ENCODE measurements at places on chromosomes 2 and 18.
A peak's percentile ranks its signal among the peaks of the same experiment; 100 is the strongest.

GRCh38 chr18:3898861-3899613 lies 449.1 kb downstream of the TGIF1 start:
- no peak for DNase-seq

- no peak for DNase-seq
Observed at GRCh38 chr2:10977621-10978020, 65.9 kb downstream of the KCNF1 start.

- DNase-seq = no peak
Observed at GRCh38 chr2:228282376-228282775, 100.9 kb upstream of the SPHKAP start.

DNA sequence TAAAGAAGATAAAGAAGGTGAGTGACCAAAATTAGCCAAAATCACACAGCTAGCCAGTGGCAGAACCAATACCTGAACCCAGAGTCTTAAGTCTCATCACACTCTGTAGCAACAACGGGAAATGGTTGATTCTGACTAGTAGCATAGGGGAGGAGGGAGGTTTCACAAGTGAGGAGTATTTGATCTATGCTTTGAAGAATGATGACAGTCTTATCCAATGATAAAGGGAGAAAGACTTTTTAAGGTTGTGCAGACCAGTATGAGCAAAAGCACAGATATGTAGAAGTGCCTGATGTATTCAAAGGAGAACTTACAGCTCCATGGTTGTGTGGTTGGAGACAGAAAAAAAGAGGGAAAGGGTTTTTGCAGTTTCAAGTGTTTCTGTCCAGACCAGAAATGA lies 50.7 kb upstream of the LINC00305 start:
- DNase-seq = no peak

DNA sequence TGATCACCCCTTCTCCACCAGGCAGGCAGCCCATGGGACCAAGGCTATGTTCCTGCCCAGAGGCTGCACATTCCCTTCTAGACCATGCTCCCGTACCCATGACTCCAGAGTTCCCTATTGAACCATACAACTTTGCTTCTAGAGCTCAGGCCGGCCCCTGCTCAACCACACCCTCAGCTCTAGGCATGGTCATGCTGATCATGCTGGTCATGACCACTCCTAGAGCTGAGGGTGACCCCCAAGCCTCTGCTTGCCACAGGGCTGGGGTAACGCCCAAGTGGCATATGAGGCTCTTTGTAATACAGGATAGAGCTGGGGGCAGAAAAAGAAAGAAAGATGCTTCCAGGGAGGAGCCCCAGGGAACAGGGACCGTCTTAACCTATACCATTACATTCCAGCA lies 301.8 kb downstream of the SP3 start:
- no peak for DNase-seq

DNA sequence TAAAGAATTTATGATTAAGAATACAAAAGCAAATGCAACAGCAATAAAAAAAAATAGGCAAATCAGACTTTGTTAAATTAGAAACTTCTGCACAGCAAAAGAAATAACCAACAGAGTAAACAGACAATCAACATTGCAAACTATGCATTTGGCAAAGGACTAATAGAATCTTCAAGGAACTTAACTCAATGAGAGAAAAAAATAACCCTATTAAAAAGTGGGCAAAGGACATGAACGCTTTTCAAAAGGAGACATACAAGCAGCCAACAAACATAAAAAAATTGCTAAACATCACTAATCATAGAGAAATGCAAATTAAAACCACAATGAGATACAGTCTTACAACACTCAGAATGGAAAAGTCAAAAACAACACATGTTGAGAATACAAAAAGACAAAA lies 166.0 kb upstream of the DSEL start:
- no peak for DNase-seq

DNA sequence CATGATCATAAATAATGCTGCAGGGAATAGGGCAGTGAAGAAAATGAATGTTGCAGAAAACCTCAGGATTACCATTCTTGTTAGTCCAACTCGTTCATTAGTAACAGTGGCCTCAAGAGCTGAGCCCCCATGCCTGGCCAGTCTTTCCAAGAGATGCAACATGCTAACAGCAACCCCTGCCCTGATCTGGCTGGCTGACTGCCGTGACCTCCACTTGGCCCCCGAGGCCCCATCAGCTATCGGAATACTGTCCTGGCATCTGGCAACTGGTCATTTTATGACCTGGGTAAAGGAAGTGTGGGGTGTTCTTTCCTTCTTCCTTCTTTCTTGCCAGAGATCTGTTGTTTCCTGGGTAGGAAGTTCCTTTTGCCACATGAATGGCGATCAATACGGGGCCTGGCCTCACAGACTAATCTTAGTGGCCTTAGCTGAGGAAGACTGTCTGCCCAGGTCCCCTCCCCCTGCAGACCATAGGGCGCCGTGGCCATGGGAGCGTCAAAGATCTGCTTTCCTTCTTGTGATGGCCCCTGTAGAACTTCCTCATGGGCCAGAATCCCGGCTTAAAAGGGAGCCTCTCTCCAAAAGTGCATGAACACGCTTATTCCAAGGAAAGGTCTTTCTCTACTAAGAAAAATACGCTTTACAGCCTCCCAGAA lies 10.6 kb upstream of the TRABD2A start:
- DNase-seq = no peak

- DNase-seq = no peak
Observed at GRCh38 chr2:180222644-180223043, 215.5 kb upstream of the CWC22 start.

DNA sequence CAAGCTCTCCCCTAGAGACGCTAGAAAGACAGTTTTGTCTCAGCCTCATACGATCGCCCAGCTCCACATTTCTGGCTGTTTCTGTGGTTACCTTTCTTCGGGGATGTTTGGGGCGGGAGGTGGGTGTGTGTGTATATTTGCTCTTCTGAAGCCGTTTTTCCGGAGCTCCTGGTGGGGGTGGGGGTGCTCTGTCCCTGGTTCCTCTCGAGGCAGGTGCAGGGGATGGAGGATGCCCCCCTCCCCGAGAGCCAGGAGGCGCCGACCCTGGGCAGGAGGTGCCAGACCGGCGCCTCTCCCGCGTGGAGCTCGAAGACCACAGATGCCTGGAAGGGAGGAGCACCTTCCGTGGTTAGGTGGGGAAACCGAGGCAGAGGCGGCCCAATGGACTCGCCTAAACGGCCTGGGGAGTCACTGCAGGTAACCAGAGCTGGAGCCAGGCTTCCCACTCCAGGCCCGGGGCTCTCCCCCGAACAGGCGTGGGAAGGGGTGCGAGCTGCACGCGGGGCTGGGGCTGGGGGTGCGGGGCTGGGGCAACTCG lies 694 bp upstream of the HPCAL1 start:
- DNase-seq = no peak

DNA sequence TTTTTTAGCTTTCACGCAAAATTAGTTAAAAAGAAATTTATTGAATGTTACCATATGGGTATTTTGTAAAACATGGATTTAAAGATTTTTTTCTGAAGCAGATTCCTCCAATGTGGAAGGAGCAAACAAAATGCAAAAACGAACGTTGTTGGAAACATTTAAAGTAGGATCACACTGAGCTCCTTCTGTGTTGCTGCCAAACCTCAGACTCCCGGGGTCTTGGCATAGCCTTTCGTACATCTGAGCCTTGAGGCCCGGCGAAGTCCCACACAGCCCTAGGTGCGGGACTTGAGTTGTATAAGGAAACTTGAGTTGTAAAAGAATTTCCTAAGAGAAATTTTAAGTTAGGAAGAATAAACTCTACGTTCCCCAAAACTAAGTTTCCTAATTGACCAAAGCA lies 52.0 kb upstream of the CD226 start:
- no peak for DNase-seq

DNA sequence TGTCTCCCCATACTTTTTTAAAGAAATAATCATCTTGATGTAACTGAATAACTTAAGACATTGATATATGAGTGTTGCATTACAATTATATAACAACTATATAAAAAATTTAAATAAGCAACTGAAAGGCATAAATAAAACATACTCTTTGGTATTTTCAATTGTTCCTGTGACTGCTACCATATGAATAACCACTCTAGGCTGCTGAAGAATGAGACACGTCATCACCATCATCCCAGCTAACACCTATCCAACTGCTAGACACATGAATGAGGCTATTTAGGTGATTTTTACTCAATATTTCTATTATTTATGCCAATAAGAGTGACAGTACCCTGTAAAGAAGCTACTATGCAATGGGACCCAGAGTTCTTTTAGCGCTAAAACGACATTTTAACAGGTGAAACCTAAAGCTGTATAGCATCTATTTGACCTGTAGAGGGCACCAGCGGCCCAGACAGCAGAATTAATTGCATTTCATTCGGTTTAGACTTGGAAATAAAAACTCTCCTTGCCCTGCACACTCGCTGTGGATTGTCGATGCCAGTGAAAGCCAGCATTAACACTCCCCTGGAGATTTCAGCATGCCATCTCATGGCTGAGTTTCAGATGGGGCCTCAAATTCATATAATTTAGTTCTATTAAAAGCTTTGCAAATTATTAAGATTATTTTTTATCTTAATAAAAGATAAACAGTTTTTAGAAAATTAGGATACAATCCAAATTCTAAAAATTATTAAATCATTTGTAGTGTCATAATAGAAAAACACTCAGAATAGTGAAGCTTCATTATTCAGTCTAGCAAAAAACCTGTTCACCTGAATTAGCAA lies 89.4 kb upstream of the MAP2 start:
- DNase-seq = no peak

DNA sequence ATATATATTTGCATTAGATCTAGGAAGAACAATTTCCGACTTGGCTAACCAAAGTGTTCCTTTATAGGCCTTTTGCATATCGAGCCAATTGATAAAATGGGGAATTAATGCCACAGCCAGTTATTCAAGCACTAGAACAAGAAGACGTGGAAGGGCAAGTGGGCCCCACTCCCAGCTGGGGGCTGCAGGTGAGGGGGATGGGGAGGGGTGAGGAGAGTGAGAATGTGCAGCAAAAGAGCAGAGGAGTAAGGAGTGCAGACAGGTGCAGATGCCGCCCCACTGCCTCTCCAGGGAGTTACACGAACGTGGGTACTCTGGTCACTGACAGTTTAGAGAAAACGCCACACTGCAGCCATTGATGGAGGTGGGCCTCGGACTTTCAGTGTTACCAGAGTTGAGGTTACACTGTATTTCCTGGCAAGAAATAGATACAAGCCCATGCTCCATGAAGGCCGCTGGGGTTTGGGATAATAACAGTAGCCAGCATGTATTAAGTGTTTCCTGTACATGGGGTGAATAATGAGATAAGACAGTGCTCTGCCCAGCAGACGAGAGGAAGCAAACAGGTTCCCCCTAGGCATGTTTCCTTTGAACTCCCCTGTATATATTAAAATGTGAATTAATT lies 40.9 kb downstream of the GORASP2 start:
- no peak for DNase-seq

GRCh38 chr2:70777450-70777849 lies 9.4 kb upstream of the ADD2 start:
- no peak for DNase-seq

- peak; percentile 27 for DNase-seq
Observed at GRCh38 chr2:24493713-24494112, 2.7 kb downstream of the NCOA1 start.

DNA sequence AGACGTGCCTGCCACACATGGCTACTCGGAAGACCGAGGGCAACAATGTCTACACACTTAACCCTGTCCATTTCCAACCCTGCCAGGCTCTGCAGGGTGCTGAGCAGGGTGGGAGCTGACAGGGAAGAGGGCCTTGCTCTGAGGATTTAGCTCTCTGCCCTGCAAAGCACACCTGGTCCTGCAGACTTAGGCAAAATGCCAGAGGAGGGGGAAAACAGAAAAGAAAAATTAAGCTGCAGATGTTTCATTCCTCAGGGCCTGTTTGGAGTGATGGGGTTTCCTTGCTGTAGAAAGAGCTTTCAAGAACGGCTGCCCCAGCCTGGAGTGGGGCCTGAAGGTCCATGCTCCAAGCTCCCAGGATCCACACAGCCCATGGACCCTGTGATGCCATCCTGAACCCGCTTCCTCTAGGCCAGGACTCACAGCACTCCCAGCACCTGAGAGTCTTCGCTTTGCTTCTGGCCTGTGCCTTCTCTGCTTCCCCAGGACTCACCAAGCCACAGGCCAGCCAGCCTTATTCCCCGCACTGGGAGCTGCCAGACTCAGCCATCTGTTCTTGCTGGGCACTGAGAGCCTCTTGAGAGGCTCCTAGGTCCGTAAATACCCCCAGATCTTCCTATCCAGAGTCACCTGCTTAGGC lies 9.1 kb upstream of the TEX51 start:
- no peak for DNase-seq

- no peak for DNase-seq
Observed at GRCh38 chr2:95350368-95350767, 52.1 kb upstream of the FAHD2A start.

DNA sequence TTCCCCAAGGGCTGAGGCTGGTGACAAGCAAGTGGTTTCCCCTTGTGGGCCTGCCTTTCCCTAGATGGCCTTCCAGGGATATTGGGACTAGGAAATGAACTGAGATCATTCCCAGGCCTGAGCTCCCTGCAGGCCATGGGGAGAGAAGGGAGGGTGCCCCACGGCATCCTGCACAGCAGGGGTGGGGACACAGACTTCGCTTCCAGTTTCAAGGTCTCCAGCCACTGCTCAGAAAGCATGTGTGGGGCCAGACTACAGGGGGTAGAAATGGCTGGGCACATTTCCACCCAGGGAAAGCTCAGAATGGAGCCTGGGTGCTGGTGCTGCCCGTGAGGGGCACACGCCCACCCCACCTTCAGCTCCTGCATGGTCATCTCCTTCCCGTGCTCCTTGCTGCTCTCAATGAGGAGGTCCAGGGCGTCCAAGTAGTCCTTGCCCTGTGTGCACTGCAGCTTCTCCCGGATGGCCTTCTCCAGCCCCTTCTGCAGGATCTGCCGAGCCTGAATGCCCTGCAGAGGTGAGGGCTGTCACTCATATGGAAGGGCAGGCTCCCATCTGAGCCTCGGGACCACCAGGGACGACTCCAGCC lies 13.2 kb downstream of the CYP26B1 start:
- DNase-seq = no peak

GRCh38 chr2:237876951-237877491 lies 17.6 kb downstream of the RAMP1 start:
- no peak for DNase-seq

GRCh38 chr18:34738175-34738894 lies 28.2 kb downstream of the DTNA start:
- DNase-seq = no peak

DNA sequence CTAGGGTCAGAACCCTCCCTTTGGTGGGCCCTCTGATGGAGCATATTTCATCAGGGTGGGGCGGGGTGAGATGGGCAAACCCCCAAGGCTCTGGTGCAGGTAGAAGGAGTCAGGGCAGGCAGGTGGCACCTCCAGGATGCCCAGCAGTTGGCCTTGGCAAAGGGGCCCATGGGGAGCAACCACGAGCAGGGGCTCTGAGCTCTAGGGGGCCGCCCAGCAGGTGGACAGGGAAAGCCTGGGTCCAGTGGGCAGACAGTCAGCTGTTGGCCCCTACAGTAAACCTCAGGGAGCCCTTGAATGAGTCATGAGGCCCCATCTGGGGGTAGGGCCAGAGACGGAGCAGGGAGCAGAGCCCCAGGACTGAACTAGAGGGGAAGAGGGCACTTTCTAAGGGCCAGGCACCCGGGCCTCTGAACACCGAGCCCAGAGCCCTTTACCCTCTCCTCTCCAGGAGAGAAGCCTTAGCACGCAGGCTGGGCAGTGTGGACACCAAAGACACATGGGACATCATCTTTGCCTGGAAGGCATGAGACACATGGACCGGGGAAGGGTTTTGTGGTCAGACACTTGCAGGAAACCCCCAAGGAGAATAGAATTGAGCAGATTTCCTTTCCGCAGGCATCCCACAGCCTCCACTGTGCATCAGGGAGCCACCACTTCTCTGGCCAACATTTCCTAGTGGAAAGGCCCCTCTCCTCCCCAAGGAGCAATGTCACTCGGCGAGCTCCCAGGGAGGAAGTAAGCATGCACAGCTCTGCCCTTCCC lies 257.3 kb downstream of the GLI2 start:
- DNase-seq = no peak
